EH (cell line): ENCODE measurements at places on chromosomes 5 and 9.
A peak's percentile ranks its signal among the peaks of the same experiment; 100 is the strongest.

GRCh38 chr9:134702291-134702690 lies 60.7 kb downstream of the COL5A1 start:
- DNase-seq: no peak

DNA sequence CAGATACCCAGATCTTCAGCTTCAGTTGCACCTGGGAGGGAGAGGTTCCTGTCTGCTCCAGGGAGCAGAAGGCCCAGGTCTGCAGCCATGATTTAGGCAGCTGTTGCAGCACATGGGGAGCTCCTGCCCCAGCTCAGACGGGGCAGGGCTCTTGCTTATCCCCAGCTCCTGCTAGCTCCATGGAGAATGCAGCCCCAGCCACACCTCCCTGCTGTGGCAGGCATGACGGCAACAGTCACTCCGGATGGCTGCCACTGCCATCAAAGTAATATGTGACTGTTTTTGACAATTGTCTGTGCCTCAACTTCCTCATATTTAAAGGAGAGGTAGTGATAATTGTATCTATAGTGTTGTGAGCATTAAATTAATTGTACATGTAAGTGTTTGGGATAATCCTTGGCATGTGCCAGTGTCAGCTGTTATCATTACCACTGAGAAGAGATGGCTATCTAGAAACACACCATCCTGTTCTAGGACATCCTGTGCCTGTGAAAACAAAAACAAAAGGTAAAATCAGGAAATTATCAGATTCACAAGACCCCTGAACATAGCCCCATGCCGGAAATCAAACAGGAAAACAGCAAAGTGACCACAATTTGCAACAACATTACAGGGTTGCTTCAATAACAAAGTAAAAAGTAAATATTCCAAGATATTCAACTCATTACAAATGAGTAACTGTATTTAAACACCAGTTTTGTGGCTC lies 1048.8 kb upstream of the ACO1 start:
- DNase-seq: no peak

DNA sequence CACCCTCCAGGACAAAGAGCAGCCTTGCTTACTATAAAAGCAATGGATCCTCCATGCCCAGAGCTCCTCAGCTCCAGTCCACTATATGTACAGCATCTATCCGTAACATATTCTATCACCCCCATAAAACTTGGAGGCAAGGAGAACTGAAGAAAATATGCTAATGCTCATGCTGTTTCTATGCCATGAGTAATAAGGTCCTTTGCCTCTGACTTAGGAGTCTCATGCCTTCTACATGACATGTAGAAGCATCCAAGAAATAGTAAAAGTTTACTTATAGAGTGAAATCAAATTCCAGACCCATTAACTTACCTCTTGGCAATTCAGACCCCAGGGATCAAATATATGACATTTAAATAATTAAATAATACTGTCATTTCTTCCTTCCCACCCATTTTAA lies 33.7 kb downstream of the SSBP2 start:
- DNase-seq: peak; percentile 54

DNA sequence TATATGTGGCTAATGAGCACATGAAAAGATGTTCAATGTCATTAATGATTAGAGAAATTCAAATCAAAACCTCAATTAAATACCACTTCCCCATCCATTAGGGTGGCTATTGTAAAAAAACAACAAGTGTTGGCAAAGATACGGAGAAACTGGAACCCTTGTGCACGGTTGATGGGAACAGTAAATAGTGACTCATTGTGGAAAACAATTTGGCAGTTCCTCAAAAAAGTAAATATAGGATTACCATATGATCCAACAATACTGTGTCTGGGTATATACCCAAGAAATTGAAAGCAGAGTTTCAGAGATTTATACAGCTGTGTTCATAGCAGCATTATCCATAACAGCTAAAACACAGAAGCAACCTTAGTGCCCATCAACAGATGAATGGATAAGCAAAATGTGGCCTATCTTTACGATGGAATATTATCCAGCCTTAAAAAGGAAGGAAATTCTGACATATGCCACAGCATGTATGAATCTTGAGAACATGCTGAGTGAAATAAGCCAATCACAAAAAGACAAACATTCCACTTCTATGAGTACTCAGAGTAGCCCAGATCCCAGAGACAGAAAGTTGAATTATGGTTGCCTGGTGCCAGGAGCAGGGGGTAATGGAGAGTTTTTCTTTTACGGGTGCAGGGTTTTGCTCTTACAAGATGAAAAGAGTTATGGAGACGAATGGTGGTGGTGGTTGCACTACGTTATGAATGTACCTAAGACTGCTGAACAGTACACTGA lies 41.4 kb upstream of the LRRC14B start:
- peak; percentile 54 for DNase-seq

- DNase-seq: no peak
Measured at GRCh38 chr5:77683171-77683732, 44.7 kb upstream of the OTP start.

DNA sequence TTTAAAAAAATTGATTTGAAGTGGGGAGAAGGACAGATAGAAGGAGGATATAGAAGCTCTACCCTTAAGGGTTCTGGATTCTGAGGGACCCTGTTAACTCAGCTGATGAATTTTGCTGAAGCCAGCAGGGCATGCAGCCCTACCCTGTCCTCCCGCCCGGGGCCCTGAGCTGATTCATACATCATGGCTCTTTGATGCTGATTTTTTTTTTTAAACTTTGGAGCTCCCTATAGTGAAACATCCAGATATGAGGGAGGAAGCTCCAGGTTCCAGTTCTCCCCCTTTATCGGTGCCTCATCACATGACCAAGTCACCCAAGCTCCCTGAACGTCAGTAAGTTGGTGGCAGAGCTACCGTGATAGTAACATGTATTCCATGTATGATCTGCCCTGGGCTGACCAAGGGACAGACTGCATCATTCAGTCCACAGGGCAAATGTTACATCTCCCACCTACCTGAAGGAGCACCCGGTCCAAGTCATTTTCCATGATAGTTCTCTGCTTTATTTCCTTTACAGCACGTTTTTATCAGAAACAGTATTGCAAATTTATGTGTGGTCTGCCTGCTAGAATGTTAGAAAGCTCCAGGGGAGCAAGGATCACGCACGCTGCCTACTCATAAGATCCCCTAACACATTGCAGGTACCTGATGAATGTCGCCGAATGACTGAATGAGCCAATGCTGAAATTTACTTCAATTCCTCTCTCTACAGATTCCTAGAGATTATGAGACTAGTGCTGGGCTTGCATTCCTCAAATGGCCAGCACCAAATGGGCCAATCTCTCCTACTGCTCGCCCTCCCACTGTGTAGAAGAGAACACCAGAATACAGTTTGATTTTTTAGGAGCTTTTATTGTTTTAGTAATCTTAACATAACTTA lies 25.9 kb downstream of the SPARC start:
- DNase-seq: peak; percentile 90

DNA sequence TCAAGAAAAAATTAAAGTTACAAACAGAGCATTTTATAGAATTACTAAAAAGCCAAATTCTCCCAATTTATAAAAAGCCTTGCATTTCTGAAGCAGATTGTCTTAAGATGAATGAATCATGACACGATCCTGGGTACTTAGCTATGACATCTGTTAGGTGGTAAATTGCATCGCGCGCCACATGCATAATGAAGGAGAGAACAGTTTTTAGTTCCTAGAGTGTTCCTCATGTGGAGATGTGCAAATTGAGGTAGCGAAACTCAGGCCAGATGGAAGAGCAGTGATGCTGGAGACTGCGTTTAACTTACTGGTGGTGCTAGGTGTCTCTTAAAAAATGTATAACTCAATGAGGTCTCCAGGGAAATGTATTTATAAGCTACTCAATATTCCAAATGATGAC lies 516.1 kb downstream of the EFNA5 start:
- no peak for DNase-seq

DNA sequence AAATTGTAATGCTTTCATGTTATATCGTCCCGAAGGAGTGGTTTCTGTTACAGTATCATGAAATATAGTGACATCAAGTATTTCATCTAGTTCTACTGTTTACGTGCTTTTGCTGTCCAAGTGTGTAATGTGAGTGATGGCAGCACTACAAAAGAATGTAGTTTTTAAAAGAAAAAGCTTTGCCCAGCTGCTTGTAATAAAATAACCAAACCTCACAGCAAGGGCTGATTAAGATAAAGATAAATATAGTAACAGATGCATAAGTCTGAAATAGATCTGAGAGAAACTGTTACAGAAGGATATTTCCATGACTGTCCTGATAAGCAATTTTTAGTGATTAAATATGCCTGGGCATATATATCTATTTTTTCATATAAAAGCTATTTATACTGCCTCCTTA lies 106.4 kb downstream of the AUH start:
- peak; percentile 85 for DNase-seq

DNA sequence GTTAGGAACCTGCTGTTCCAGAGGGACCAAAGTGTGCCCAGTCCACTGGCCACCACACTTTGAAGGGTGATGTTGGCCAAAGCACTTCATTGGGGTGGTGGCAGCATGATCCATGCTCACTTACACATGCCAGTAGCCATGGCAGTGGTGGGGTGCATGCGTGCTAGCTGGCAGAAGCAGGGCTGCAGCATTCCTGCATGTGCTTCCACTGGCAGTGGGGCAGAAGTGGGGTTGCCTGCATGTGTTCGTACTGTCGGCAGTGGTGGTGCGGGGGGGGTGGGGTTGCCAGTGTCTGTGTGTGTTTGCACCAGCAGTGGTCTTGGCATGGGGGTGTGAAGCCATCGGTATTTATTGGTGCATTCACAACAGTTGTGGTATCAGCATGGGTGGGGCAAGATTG lies 260.3 kb upstream of the ANKH start:
- DNase-seq: no peak

- DNase-seq: no peak
Measured at GRCh38 chr9:123373447-123373923, 17.5 kb downstream of the CRB2 start.

- peak; percentile 44 for DNase-seq
Measured at GRCh38 chr5:82422751-82423181, 144.6 kb upstream of the RPS23 start.

DNA sequence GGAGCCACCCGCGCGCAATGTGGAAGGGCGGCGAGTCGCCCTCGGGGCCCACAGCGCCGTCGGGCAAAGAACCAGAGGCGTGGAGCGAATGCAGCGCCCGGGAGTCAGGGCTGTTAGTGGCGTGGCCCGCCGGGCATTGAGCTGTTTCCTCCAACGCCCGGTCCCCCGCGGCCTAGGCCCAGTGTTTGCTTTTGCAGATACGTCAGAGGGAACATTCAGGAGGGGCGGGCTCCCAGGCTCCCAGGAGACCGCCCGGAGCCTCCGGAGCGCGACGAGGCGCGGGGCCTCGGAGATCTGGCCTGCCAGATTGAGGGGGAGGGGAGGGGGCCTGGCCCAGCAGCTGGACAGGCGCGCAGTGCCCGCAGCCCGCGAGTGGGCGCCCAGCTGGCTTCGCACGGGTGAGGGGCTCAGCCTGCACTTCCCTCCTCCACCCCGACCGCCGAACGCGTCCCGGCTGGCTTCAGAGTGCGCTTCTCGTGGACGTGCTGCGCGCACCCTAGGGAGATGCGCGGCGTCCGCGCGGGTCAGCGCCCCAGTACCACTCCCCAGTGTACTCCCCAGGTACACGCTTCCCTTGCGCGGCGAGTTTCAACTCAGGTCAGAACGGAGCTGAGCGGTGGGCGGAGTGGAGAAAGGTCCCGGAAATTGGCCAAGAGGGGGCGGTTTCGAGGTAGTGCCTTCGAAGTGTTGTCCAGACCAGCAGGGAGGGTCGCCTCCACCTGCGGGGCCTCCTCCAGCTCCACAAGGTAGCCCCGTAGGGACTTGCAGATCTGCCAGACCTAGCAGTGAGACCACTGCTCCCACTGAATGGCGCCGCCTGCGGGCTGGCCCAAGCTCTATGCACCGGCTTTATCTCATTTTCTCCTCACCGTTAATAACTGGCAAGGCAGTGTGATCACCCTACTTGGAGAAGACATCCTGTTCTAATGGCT lies 130.4 kb downstream of the TMEM174 start:
- no peak for DNase-seq

DNA sequence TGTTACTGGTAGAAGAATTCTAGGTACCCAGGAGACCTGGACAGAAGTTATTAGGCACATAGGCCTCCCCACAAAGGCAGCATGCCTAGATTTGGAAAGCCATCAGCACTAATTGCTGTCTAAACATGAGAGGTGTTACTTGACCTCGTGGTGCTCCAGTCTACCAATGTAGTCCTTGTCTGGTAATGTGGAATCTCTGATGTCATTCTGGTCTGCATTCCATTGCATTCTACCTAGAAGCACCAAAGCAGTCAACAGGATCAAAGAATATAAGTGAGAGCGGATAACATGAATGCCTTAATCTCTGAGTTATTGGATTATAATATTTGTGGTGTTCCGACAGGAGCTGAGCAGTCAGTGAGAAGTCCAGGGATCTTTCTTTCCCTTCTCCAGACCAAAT lies 175.2 kb downstream of the PSAT1 start:
- no peak for DNase-seq

DNA sequence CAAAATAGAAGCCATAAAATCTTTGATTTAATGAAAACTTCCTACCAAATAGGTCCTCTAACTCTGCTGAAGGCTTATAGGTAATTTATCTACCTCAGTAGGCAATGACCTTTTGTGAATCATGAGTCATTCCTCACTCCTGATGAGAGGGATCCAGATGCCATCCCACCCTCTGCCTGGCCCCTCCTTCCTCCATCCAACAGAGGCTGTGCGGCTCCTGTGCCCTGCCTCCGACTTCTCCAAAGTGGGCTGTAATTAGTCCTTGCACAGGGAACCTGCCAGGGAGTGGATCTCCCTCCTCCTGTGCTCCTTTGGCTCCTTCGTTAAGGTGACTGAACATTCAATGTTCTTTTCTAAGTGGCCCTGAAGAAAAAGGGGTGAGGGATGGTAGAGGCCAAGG lies 213.9 kb upstream of the TBCA start:
- no peak for DNase-seq

- no peak for DNase-seq
Measured at GRCh38 chr5:52283221-52283620, 504.5 kb upstream of the ITGA1 start.

GRCh38 chr5:120062515-120062917 lies 401.6 kb upstream of the PRR16 start:
- peak; percentile 82 for DNase-seq

GRCh38 chr5:142782976-142783530 lies 12.9 kb downstream of the ARHGAP26 start:
- no peak for DNase-seq

DNA sequence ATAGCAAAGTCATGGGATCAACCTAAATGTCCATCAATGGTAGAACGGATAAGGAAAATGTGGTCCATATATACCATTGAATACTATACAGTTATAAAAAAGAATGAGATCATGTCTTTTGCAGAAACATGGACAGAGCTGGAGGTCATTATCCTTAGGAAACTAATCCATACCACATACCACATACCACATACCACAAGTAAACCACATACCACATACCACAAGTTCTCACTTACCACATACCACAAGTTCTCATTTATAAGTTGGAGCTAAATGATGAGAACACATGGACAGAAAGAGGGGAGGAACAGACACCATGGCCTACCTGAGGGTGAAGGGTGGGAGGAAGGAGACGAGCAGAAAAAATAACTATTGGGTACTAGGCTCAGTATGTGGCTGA lies 154.6 kb upstream of the GHR start:
- peak; percentile 46 for DNase-seq

GRCh38 chr5:132099905-132100304 lies 26.3 kb downstream of the CSF2 start:
- DNase-seq: no peak
